ENCODE measurements at places on chromosomes 16 and 17. TPM values are rescaled to one million over a fixed set of nuclear protein-coding genes. Genes with fewer than 3 reads are reported as not detected.

The CD300A gene
- not detected for total RNA-seq

The RSAD1 gene
- 28.4 TPM for total RNA-seq

The GJD3 gene
- total RNA-seq = 0.38 TPM

The RGS11 gene
- 2.9 TPM for total RNA-seq

The AGRP gene
- not detected for total RNA-seq

The NAT9 gene
- 34.8 TPM for total RNA-seq

The KRT31 gene
- total RNA-seq = not detected

The C17orf78 gene
- total RNA-seq = not detected

The BAHCC1 gene
- total RNA-seq = 23.2 TPM

The HIGD1B gene
- total RNA-seq = not detected

The TK1 gene
- 63.7 TPM for total RNA-seq

The ZFP3 gene
- total RNA-seq = 2.0 TPM

The UMOD gene
- not detected for total RNA-seq

The CBFA2T3 gene
- 0.19 TPM for total RNA-seq

The DPEP1 gene
- 0.10 TPM for total RNA-seq

The DNASE1L2 gene
- 0.65 TPM for total RNA-seq

The HYDIN gene
- not detected for total RNA-seq

The RNU2-1 gene
- not detected for total RNA-seq
